ENCODE measurements at places on chromosomes 5 and 9. TPM values are rescaled to one million over a fixed set of nuclear protein-coding genes. Genes with fewer than 3 reads are reported as not detected.

The C5orf15 gene
- 30.0 TPM for polyA plus RNA-seq

The PDLIM4 gene
- not detected for polyA plus RNA-seq

The FIBCD1 gene
- not detected for polyA plus RNA-seq

DNA sequence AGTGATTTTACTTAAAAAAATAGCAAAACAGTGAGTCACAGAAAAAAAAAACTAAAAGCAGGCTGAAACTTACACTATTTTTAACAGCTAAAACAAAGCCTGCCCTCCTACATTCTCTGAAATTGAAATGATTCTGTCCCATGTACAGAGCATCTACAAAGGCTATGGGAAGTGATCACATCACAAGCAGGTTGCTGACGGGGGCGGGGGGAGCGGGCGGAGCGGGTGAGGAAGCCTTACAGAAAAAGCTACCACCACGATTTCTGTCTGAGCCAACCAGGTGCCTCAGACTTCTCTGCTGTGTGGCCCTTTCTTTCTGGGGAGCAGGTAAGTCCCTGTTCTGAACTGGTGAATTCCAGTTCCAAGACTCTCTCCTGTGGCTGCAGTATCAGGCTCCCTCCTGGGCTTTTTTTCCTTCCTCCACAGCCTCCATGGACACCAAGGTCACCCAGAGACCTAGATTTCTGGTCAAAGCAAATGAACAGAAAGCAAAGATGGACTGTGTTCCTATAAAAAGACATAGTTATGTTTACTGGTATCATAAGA is 104.9 kb downstream of the ANKRD18B start:
- no peak overlapping the region for H3K27ac ChIP-seq
- no peak for DNase-seq
- no peak overlapping the region for H3K4me3 ChIP-seq
- H3K27me3 ChIP-seq: peaks cover 2% of the 10 kb centered on the region
- H3K4me1 ChIP-seq: peaks cover 4% of the 10 kb centered on the region

GRCh38 chr5:5492087-5492933 is 69.8 kb downstream of the ICE1 start:
- H3K4me3 ChIP-seq: peak overlapping the region; percentile 82
- H3K36me3 ChIP-seq: peaks cover 10% of the 10 kb centered on the region
- H3K27ac ChIP-seq: no peak overlapping the region
- peak; percentile 59 for DNase-seq
- H3K27me3 ChIP-seq: no peaks in the 10 kb centered on the region

DNA sequence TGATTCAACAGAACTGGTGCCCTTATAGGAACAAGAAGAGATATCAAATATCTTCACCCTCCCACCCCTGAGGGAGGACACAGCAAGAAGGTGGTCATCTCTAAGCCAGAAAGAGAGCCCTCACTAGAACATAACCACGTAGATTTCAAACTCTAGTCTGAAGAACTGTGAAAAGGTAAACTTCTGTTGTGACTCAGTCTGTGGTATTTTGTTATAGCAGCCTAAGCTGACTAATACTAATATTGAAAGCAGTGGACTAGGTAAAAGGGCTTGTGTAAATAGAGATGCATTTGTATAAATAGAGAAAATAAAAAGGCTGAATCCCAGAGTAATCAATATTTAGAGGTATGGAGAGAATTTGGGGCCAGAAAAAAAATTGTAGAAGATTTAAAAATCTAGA is 157.6 kb upstream of the CCNH start:
- H3K27ac ChIP-seq: no peak overlapping the region
- no peak for DNase-seq
- H3K4me3 ChIP-seq: no peak overlapping the region

GRCh38 chr9:108759835-108760234 is 96.0 kb downstream of the ACTL7B start:
- H3K4me3 ChIP-seq: no peak overlapping the region
- DNase-seq: no peak
- H3K27ac ChIP-seq: no peak overlapping the region
- H3K27me3 ChIP-seq: no peaks in the 10 kb centered on the region
- H3K36me3 ChIP-seq: no peaks in the 10 kb centered on the region

DNA sequence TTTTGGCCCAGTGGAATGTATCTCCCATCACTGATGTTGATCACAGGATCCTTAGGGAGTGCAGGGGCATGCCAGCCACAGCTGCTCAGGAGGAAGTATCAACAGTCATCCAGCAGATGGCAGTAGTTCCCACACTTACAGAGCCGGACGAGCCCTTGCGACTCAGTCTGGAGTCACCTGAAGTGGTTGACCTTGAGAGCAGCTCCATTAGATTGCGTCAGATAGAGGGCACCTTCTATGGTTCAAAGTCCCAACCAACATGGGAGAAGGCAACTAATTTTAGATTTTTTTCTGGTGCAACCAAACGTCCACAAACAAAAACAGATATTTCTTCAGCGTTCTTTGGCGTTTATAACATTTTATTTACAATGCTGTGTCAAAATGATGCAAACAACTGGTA is 124.5 kb downstream of the EGFLAM start:
- no peaks in the 10 kb centered on the region for H3K4me1 ChIP-seq
- no peak overlapping the region for H3K4me3 ChIP-seq

- H3K4me3 ChIP-seq: no peak overlapping the region
- H3K27ac ChIP-seq: no peak overlapping the region
- peaks cover 6% of the 10 kb centered on the region for H3K27me3 ChIP-seq
Measured at GRCh38 chr9:116789081-116789480, 102.0 kb downstream of the TRIM32 start.

All from immature natural killer cell (primary cell).